ENCODE measurements at places on chromosomes 2 and 18. TPM values are rescaled to one million over a fixed set of nuclear protein-coding genes. Genes with fewer than 3 reads are reported as not detected.
A peak's percentile ranks its signal among the peaks of the same experiment; 100 is the strongest.

GRCh38 chr18:37613253-37613565 lies 47.6 kb upstream of the CELF4 start:
- no peak for DNase-seq

DNA sequence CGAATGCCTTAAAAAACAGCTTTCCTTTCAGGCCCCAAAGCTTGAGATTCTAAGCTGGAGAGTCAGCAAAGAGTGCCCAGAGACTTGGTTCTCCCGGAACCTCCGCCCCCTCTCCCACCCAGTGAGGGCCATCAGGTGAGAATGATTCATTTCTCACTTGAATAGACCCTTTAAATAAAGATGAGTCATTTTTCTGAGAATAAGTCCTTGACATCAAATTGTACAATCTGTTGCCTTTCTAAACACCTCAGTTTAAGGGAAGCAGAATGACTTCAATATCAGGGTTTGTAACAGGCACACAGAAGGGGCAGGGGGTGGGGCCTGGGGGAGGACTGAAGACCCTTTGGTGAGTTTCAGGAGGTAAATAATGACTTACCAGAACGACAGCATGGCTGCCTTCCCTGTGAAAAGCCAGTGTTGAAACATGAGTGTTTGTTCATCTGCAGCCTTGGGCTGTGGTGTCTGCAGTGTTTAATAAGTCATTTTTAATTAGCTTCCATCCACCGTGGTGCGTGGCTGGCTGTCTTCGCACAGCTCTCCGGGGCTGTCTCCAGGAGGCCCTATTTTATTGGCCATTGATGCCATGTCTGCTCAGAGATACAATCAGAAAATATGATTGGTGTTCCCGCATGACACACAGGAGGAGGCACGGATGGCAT lies 134.9 kb upstream of the ZNF236 start:
- peak; percentile 48 for DNase-seq

- DNase-seq: no peak
Observed at GRCh38 chr18:24234330-24234729, 95.5 kb downstream of the CABYR start.

TNFAIP6 gene
- not detected for total RNA-seq

DNA sequence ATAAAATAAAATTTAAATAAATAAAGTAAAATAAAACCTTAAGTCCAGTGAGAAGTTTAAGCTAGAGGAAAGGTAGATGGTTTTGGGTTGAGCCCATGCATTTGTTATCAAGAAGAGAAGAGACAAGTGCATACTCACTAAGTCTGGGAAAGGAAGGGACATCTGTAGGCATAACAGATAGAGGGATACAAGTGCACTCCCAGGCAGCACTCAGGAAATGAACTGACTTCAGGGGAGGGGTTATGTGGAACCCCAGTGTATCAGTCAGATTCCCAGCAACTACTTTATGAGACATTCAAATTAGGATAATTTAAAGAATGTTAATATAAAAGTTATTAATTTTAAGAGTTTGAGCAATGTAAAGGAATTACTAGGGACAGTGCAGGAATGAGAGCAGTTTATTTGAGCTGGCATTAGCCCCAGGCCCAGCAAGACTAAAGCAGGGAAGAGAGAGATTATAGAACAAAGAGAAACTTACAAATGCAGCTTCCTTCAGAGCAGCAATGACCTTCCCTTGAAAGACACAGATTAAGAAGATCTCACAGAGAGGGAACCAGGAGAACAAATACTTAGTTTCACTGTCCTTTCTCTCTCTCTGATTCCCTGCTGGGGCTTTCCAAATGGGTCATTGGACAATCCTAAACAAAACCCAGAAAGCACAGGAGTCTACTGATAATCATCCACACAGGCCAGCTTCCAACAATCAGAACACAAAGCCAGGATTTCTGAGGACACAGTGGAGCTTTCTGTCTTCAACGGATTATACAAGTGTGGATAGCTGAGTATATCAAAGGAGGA lies 109.7 kb downstream of the ERBB4 start:
- no peak for DNase-seq

DNA sequence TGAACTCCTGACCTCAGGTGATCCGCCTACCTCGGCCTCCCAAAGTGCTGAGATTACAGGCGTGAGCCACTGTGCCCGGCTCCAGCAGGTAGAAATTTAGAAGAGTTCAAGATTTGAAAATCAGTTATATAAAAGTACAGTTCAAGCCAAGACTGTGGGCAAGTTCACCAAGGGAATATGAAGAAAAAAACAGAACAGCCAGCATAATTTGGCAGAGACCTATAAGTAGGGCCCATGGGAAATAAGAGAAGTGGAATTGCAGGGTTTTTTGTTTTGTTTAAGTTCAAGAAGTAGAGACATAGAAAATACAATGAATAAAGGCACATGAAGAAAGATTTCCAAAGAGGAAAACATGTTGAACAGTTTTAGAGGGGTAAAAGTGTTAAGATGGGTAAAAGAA lies 57.9 kb downstream of the BAZ2B start:
- no peak for DNase-seq

GRCh38 chr2:151091583-151091982 lies 170.1 kb downstream of the RBM43 start:
- DNase-seq: no peak

- no peak for DNase-seq
Observed at GRCh38 chr18:47113796-47114540, 36.3 kb downstream of the HDHD2 start.

Data from activated CD4-positive, alpha-beta memory T cell treated with anti-CD3 and anti-CD28 coated beads for 36 hours (primary cell).